ENCODE measurements at places on chromosomes 13 and 19. TPM values are rescaled to one million over a fixed set of nuclear protein-coding genes. Genes with fewer than 3 reads are reported as not detected.

ZNF829 gene
- total RNA-seq, result 1.8 TPM

SERPINE3 gene
- total RNA-seq, result not detected

CYP4F3 gene
- 1.9 TPM for total RNA-seq

GAS6 gene
- total RNA-seq, result 128 TPM

SOX1 gene
- total RNA-seq, result not detected

CFD gene
- total RNA-seq, result 3.5 TPM
